Caki2 (cell line): ENCODE measurements at places on chromosomes 2 and 18.
A peak's percentile ranks its signal among the peaks of the same experiment; 100 is the strongest.

DNA sequence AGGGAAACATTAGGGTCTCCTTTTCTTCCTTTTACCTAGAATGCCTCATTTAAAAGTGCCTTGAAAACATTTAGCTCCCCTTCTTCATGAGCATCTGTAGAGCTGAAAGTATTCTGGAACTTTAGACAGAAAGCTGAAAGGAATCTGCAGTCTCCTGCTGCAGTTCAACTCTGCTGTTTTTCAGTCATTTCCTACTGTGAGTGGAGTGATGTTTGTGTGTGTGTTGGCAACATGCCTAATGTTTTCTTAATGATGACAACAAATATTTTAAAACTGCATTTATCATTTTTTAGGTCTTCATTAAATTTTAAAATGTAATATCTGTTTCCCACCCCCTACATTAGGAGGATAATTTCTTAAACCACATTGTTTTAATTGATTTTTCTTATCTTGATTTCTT, 66.6 kb downstream of the TWSG1 start:
- peak; percentile 18 for DNase-seq

DNA sequence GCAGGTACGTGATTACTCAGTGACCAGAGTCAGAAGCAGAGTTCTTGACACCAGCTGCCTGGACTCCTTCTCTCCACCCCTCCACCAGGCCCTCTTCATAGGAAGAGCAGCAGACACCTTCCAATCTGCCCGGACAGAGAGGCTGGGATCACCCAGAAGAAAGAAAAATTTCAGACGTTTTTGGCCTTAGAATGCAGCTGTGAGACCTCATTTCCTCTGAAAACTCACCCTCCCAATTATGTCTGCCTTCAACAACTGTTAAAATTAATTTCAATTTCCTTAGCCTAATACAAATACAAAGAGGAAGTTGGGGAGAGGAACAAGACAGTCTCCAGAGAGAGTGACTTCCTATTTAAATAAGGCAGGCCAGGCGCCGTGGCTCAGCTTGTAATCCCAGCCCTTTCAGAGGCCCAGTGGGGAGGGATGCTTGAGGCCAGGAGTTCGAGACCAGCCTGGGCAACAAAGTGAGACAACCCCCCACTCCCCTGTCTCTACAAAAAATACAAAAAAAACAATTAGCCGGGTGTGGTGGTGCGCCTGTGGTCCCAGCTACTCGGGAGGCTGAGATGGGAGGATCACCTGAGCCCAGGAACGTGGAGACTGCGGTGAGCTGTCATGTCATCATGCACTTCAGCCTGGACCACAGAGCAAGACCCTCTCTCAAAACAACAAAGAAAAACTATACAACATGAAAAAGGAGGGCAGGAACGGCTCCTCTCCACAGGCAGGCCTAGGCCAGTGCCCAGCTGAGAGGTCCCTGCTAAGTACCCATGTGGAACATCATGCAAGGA, 1.6 kb downstream of the SLC66A2 start:
- DNase-seq, result no peak

GRCh38 chr2:226556050-226556449, 243.6 kb downstream of the IRS1 start:
- no peak for DNase-seq

DNA sequence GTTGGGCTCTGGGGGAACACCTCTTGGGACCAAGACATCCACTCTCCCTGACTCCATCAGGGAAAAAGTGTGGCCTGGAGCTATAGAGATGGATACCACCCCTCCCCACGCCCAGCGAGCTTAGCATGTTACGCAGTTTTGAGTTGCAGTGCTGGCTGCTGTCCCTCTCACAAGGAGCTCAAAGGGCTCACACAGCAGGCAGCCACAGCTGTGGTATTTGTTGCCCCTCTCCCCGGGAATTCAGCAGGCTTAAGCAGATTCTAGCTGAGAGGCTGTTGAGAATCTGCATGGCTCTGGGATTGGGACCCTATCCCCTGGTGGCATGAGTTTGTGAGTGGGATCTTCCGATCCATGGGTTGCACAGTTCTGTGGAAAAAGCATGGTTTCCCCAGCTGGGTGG, 673.1 kb upstream of the FSHR start:
- DNase-seq, result no peak

DNA sequence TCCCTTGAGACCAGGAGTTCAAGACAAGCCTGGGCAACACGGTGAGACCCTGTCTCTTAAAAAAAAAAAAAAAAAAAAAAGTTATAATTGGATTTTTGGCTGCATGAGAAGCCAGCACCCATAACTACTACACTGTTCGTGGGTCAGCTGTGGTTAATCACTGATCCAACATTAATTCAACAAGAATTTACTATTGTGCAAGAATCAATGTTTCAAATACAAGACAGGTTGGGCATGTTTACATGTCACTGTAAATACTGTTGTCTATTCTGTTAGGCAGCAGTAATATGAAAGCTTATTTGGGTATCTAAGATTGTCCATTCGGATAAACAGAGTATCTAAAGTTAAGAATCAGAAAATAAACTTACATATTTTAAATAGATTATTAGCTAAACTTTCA, 62.3 kb downstream of the ESCO1 start:
- DNase-seq, result no peak

DNA sequence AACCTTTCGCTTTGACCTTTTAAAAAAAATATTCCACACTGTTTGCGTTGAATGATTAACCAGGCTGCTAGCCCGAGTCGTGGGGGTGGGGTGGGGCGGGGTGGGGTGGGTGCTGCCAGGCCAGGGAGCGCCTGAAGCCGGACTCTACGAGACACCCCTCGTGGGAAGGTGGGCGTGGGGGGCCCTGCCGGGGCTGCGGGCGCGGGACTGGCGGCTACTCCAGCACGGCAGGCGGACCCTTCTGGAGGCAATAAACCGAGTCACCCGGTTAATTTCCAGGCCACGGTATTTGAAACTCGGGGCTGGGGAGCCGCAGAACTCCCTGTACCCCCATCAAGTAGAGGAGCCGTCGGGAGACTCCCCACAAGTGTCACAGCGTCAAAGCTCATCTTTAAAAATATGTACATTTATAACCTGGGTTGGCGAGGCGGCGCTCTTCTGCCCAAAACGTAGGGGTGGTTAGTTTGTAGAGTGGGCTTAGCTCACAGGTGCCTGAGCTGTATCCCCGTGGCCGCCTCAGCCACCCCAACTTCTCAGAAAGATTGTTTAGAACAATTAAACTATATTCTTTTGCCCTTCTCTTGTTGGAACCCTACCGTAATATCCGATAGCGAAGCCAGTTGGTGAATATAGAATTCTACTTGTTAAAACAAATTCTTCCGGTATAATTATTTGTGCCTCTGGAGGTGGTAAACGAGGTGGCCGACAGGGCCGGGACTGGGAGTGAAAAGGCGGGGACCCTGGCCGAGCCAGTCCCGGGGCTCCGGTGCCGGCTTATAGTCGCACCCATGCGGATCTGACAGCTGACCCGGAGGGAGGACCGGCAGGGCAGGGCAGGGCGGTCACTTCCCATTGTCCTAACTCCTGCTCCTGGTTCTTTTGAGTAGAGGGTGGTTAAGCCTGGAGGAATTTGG, 1.4 kb downstream of the B3GNT2 start:
- peak; percentile 14 for DNase-seq
